ENCODE measurements at places on chromosomes 6 and 20.

GRCh38 chr20:41074441-41074840 lies 45.8 kb downstream of the TOP1 start:
- no peak for DNase-seq

- no peak for DNase-seq
Observed at GRCh38 chr6:104527761-104528415, 331.8 kb downstream of the HACE1 start.

DNA sequence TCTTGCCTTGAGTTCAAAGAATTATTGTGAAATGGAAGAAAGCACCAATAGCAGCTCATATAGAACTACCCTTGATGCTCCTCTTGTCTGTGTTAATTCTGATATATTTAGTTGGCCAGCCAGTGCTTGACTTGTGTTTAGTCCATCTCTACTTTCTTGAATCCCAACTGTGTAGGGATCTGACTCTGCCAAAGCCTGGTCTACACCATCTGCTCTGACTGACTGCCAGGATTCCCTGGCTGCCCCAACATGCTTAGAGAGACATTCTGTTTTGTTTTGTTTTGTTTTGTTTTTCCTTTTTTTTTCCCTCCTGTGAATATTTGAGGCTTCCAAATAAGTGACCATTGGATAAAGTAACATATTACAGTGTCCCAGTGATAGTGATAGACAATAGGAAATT lies 953.7 kb upstream of the MANEA start:
- DNase-seq: no peak

DNA sequence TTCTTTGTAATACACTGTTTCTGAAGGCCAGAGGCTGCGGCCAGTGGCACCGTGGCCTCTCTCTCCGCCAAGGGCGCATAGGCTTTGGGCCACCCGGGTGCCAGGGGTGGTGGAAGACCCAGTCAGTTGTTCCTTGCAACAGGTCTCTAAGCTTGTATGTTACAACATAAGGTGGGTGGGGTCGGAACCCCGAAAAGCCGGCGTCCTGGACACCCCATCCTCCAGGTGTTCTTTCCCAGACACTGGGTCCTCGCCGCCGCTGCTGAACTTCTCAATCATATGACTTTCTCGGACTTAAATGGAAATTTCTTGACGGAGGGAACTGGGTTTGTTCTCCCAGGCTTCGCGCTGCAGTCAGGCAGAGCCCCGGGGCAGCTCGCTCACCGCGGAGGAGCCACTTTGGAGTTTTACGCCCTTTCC lies 983 bp upstream of the KCNQ5 start:
- DNase-seq: no peak

DNA sequence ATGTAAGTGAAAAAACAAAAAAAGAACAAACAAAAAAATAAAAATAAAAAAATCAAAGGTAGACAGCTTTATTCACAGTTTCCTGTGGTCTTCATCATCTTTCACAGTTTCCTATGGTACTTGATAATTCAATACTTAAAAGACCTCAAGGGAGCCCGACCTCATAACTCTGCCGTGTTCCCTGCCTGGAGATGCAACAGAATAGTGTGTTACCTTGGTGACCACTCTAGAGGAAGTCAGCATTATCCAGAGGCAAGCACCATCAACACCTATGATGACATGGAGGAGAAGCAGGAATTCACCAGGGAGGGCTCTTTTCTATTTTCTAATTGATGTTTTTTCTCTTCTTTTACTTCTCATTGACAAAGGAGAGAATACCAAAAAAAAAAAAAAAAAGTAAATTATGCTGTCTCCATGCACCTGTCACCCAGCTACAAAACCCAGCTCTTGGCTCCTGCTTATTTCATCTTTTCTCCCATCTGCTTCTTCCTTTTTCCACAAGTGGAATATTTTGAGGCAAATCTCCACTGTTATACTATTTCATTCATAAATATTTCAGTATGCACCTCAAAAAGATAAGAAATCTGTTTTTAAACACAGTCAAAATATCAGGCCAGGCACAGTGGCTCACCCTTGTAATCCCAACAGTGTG lies 95.8 kb upstream of the STXBP5 start:
- DNase-seq: no peak

DNA sequence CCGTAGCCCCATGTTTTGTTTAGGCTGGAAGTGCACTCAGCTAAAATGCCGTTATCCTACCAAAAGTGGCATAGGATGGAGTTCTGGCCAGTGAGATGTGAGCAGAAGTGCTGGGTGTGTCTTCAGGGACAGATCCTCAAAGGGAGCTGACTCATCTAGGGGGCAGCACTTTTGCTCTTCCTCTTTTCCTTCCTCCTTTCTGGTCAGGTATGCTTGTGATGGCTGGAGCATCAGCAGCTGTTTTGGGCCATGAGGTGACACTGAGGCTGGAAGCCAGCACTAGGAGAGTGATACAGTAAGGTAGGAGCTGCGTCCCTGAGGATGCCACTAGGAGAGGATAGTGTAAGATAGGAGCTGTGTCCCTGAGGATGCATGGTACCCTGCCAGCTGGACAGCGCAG lies 4.6 kb upstream of the OSBPL2 start:
- DNase-seq: no peak

DNA sequence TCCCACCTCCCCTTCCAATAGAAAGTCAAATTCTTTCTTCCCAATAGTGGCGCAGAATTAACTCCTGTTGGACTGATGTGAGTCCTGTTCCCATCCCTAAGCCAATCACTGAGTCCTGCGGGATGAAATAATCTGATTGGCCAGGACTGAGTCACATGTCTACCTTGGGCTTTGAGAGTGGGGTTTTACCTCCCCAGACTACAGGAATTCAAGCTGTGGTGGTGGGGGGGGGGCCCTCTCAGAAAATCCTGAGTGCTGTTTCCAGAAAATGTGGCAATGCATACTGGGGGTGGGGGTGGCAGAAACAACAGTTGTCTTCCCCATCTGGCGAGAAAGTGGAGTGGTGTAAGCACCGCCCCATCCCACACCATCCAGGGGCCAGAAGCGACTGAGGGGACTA lies 65.7 kb downstream of the CTCFL start:
- DNase-seq: no peak

DNA sequence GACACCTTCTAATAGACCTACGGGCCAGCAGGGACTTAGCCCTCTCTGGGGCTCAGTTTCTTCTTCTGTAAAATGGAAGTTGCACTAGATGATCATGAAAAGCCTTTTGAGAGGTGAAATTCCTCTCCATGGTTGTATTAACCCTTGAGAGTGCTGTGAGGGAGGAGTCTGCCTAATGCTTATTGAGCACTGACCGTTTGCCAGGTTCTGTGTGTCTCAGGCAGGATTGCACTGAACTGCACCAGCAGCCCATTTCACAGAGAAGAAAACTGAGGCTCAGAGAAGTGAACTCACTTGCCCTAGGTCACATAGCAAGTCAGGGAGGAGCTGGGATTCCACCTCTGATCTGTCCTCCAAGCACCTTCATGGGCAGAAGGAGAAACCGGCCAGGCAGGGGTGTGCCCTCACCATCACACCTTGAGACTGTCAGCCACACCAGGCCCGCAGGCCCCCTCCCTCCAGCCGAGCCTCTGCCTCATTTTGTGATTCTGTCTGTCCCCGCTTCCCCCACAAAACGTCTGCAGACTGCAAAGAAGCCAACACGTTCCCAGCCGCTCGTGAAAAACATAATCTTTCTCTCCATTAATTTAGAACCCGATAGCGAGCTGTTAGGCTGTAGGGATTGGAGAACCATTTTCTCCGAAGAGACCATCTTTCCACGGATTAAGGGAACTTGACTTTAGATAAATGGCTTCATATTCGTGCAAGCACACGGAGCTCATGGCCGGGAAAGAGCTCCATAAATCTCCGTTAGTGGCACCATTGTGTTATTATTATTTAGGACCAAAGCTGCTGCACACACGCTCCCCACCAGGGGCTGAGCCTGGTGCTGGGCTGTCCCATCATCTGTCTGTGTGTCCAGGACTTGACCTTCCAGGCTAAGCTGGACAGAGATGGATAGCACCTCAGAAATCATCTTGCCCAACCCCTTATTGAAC lies 46.0 kb downstream of the KIAA1755 start:
- no peak for DNase-seq

DNA sequence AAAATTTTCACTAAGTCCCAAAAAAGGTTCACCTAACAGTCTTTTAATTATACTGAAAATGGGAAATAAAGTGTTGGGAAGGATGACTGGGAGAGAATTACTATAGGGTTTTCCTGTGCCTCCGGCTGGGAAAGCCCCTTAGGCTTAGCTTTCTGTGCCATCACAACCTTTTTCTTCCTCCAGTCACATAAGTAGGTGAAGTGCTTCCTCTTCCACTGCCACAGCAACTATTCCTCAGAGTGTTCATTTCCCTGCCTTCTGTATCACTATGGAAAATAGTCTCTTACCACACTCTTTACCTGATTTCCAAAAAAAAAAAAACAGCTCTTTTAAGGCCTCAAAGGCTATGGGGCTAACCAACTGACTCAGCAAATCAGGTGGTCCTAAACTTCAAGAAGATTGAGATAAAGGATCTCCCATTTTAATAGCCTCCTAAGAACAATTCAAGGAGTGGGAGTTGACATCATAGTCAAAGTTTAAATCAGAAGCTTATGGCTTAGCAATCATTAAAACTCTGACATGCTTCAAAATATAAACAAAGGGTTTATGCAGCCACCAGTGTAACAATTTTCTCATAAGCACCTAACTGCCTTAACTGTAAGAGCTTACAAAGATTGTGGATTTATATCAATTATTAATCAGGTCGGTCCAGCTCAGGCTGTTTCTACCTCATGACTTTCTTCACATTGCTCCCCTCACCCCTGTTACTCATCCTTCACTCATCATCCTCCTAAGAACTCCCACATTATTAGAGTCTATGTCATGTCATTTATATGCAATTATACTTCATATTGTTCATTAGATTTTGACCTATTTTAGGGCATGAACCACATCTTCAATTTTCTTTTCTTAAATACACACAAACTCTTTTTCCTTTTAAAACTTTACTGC lies 95.3 kb downstream of the RNGTT start:
- DNase-seq: no peak

- peak; percentile 50 for DNase-seq
Observed at GRCh38 chr6:166561771-166562359, 24.6 kb downstream of the RAMACL start.

GRCh38 chr6:75377386-75377785 lies 92.8 kb upstream of the TMEM30A start:
- no peak for DNase-seq

DNA sequence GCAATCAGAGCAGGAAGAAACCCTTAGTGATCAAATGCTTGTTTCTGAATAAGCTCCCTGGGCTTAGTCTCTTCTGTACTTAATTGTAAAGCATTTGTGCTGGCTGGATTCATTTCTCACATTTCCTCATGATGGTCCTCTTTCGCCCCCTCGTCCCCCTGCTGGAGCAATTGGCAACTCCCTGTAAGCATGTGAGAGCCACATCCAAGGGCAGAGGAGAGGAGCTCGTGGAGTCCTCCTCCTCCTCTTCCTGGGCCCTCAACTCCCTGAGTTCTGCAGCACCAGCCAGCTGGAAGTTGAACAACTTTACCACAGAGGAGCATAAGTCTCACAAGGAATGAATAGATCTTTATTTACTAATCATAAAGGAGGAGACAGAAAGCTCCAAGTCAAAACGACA lies 12.6 kb downstream of the ANKEF1 start:
- DNase-seq: no peak

GRCh38 chr6:154806804-154807203 lies 73.6 kb downstream of the SCAF8 start:
- DNase-seq: no peak

DNA sequence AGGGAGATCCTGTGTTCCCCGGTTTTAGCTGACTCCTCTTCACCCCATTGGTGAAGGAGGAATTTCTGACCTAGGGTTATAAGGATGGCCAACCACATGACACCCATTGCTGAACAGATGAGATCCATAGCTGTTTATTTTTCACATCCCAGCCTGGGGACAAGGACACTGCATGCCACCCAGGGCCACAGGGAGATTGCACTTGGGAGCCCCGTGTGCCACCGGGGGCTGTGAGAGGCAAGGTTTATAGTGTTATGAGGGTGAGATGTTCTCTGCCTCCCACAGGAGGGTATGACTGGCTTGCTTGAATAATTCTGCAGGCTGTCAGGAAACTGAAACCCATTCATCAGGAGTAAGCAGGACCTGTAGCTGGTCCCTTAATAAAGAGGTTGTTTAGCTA lies 14.7 kb upstream of the SLPI start:
- DNase-seq: no peak

GRCh38 chr6:55141611-55142010 lies 32.7 kb upstream of the HCRTR2 start:
- DNase-seq: no peak

GRCh38 chr6:43798688-43799444 lies 28.9 kb downstream of the VEGFA start:
- no peak for DNase-seq

DNA sequence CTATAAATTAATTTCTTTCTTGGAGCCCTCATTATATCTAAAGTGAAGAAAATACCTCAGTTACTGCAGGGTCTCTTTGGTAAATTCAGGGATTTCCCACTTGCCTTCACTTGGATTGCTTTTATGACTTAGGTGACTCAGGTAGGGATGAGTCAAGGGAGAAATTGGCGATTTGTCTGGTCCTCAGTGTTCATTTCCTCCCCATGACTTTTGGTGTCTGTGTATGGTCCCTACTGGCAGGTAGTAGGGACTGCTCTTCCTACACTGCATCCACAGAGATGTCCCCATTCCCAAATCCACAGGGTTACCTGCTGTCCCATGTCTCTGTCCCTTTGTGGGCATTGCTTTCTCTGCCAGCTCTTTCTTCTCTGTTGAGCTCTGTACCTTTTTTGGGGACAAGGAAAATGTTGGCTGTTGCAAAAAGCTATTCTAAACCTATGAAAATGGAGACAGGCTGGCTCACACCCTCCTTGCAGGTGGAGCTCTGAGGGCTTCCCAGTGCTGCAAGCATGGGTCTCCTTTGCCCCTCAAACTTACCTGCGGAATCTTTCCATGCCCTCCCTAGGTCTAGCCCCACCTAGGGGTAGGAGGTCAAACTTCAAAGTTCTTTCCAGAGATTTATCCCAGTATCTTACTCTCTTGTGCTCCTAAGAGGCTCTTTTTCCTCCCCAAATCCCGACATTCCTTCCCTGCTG lies 211.9 kb downstream of the ZNF217 start:
- no peak for DNase-seq

- DNase-seq: no peak
Observed at GRCh38 chr6:148943451-148943850, 196.6 kb downstream of the UST start.

- DNase-seq: no peak
Observed at GRCh38 chr6:169231790-169232506, 21.7 kb downstream of the THBS2 start.

All from frontal cortex (tissue), 4 donors.